ENCODE measurements at places on chromosomes 2 and 18. TPM values are rescaled to one million over a fixed set of nuclear protein-coding genes. Genes with fewer than 3 reads are reported as not detected.

DNA sequence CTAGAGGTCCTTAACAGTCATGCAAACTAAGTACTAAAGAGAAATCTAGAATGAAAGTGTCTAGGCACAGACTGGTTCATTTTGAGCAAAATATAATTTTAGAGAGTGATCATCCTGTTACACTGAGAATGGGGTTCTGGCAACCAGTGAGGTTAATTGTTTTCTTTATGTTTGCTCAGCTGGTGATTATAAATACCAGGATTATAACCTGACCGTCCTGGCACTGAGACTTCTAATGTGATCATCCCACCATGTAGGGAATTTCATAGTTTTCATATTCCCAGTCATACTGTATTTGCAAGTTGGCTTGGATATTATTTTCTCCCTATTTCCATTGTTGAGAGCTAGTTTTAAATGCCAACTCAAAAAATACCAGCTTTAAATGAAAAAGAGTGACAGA lies 852.5 kb upstream of the LRATD1 start:
- no peak for DNase-seq

- peak; percentile 22 for DNase-seq
Measured at GRCh38 chr2:180040146-180040925, 33.2 kb upstream of the CWC22 start.

- no peak for DNase-seq
Measured at GRCh38 chr2:130949954-130950353, 113.2 kb downstream of the ARHGEF4 start.

DNA sequence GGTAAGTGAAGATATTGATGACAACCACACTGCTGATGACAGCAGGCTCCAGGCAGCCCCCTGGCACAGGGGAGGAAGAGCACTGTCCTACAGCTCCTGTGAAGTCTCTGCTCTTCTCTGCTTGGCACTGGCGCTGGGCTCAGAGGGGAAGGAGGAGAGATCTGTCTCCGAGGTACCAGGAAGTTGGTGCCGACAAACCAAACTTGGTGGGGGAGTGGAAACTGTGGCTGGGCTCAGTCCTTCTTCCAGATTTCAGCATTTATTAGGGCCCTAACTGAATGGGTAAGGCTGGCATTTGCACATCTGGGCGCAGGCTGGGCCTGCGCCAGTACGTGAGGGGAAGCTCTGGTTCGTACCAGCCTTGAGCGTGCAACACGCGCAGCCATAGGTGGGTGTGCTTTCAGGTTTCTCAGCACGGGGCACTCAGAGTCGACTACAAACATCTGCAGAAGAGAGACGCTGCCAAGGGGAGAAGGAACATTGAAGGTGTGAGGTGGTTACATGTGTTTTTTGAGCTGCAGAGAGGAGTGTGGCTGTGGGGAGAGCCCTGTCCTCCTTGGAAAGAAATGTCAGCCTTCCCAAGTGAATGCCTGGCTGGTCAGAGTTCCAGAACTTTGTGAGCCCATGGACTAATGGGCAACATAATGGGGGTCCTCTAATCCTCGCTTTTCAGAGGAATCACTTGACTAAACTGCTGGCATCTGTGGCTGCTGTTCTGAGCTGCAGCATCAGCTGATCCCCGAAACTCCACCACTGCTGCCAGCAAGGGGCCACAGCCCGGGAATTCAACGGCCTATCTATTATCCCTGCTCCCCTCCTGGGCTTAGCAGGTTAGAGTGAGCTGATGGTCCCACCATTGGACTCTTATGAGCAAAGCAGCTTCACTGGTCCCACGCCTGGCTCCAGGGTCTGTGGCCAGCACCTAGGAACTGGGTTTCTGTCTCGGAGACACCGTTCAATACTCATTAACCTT lies 55.2 kb upstream of the SEMA4C start:
- no peak for DNase-seq

DNA sequence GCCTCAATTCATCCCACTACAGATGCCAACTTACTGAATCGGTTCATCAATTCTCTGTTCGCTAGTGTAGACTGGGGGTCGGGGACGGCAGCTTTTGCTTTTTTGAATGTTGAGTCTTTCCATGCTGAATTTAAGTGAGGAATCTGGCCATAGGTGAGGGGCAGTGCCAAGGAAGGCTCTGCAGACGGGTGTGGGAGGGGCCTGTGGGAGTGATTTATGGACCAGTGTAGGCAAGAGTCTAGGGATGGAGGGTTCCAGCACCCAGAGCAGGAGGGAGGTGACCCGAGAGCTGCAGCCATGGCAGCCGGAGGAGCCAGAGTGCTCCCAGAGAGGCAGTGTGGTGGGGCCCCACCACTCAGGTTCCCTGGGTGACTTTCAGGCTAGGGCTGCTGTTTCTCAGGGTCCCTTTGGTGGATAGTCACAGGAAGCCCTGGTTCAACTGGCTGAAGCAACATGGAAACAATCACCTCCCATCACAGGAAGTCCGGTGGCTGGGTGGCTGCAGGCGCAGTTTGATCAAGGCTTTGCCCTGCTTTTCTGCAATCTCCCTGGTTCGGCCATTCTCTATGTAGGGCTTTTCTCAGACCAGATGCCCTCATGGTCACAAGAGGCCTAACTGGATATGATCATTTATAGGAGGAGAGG lies 16.9 kb upstream of the TEX44 start:
- DNase-seq = no peak

- DNase-seq = no peak
Measured at GRCh38 chr18:75937306-75937705, 509.8 kb upstream of the SMIM21 start.

The VIL1 gene
- polyA plus RNA-seq = not detected

The FAM237A gene
- not detected for polyA plus RNA-seq

The EPB41L3 gene
- polyA plus RNA-seq = 107 TPM

DNA sequence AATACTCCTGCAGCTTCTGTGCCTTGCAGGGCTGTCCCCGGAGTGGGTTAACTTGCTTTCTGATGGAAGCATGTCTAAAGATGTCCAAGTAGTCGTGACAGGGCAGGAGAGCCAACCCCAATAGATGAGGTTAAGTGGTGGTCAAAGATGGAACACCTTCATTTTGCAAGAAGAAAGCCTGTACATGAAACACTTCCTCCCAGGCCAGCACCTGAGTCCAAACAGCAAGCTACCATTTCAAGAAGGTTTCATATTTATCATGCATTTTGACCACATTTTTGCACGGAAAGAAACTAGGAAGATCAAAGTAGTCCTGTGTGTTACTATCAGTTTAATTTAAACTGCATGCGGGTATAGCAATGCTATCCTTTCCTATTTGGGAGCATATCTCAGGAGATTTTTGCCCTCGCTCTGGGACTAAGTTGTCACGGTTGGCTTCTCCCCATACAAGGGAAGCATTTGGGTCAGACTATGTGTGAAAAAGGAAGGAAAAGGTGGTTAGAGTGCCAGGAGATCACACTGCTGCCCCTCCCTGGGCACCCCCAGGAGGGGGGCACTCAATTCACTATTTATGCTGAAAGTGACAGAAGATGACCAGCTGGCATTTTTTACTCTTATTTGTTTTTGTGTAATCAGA lies 187.6 kb downstream of the ZNF521 start:
- no peak for DNase-seq

DNA sequence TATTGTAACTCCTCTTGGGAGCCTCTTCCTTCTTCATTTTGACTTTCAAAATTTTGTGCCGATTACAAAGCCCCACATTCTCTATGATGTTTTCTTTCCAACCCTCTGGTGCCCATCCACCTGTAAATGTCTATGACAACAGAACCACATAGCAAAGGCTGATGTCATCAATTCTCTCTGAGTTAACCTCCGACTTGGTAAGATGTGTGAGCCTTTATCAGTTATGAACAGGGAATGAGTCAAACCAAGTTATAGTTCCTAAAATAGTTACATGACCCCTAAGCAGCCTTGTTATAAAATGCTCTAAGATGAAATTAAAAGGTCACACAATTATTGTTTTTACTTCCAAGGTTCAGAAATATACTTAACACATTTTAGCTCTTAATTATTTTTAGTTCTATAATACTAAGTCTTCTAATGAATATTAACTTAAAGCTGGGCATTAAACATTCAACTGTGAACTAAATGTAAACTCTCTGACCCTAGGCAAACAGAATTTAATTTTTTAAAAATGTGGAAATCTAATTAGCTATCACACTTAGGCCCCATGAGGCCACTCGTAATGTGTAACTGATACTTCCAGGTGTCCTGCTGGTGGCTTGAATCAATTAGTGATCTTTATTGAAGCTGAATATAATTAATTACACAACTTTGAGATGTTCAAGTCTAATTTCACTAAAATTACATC lies 102.3 kb upstream of the CYRIA start:
- no peak for DNase-seq

DNA sequence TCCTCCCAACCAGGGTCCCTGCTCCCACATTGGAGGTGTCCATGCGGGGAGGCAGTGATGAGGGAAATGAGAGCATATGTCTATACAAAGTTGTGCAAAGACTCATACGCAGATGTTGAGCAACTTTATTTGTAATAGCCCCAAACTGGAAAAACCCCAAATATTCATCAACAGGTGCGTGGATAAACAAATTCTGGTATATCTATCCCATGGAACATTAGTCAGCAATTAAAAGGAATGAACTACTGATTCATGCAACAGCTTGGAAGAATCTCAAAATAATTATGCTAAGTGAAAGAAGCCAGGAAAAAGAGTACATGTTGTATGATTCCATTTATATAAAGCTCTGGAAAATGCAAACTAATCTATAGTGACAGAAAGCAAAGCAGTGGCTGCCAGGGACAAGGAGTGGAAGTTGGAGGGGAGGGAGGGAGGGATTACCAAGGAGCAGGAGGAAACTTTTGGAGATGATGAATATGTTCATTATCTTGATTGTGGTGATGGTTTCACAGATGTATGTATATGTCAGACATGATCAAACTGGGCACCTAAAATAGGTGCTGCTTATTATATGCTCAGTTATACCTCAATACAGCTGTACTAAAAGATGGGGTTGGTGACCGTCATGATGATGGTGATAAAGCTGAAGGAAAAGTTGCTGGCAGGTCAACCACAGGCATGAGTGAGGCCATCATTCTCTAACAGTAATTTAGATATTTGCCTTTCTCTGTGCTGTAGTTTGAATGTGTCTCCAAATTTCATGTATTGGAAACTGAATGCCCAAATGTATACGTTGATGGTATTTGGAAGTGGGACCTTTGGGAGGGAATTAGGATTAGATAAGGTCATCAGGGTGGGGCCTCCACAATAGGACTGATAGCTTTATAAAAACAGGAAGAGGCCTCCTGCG lies 270.9 kb downstream of the CYP26B1 start:
- no peak for DNase-seq

The HOXD4 gene
- polyA plus RNA-seq = 8.9 TPM

DNA sequence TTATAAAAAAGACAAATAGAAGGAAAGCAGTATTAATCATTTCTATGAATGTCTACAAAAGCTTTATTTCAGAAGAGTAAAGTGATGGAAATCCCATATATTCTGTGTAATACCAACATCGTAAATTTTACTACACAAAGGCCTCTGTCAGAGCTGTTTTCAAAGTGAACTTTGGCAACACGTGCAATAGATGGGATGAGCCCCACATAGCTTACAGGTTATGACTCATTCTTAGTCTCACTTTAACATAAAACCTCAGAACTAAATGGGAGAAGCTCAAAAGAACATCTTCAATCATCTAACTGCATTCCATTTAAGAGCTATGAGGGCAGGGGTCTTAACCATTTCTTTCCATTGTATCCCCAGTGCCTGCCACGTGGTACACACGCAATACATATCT lies 11.5 kb downstream of the VPS4B start:
- DNase-seq = no peak

DNA sequence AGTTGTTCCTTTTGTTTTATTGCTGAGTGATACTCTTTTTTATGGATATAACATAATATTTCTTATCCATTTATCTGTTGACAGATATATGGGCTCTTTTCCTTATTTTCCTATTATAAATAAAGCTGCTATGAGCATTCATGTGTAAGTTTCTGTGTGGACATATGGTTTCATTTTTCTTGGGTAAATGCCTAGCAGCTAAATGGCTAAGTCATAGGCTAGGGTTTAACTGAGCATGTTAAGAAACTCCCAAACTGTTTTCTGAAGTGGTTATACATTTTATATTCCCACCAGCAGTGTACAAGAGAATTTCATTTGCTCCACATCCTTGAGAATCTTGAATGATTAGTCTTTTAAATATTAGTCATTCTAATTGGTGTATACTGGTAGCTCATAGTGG lies 786.6 kb upstream of the CDH2 start:
- no peak for DNase-seq

DNA sequence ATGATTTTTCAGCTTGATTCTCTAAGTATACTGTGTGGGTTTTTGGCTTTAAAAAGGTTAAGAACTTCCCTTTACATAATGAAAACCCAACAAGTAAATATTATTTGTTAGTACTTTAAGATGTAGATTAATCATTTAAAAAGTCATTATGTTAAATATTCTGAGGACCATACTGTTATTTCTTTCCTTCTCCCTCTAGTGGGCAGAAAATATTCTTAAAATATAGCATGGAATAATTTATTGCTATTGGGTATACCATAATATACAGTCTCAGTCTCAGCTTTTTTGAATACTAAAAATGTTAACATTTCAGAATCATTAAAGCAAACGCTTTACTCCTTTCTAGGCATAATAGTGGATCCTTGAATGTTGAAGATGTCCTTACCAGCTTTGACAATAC lies 28.1 kb downstream of the CAMKMT start:
- DNase-seq = no peak

DNA sequence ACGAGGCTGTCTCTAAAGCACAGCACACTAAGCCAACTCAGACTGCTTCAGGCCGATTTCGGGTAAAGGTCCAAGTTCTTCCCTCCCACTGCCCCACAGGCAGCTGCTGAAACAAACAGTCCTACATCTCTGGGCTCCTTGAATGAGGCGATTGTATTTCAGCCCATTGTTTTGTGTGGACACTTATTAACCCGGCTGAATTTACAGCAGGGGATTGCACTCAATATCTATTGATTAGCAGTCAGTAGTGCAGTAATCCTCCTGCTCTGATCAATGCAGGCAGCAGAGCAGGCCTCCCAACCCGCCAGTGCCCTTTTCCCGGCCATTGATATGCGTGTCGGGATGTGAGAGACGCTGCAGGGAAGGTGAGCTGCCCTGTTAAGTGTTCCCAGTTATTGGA lies 330.1 kb downstream of the CMPK2 start:
- no peak for DNase-seq

The DPP10 gene
- 0.32 TPM for polyA plus RNA-seq

The PRKAG3 gene
- 32.9 TPM for polyA plus RNA-seq

DNA sequence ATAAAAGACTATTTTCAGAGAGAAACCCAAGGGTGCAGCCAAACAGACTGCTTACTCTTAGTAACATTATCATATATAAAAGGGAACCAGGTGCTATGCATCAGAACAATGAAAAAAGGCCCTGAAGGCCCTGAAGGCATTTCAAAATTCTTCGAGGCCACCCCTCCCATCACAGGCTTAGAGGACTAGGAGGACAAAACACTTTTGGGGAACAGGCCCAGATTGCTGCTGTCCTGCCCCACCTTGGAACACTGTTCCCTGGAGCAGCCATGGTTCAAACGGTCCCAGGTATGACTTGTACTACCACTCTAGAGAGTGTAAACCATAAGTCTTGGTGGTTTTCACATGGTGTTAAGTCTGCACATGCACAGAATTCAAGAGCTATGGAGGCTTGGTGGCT lies 2183.1 kb upstream of the CELF4 start:
- DNase-seq = no peak

All from forelimb muscle (tissue), 1 donor.